ENCODE measurements at places on chromosomes 13 and 19. TPM values are rescaled to one million over a fixed set of nuclear protein-coding genes. Genes with fewer than 3 reads are reported as not detected.

DNA sequence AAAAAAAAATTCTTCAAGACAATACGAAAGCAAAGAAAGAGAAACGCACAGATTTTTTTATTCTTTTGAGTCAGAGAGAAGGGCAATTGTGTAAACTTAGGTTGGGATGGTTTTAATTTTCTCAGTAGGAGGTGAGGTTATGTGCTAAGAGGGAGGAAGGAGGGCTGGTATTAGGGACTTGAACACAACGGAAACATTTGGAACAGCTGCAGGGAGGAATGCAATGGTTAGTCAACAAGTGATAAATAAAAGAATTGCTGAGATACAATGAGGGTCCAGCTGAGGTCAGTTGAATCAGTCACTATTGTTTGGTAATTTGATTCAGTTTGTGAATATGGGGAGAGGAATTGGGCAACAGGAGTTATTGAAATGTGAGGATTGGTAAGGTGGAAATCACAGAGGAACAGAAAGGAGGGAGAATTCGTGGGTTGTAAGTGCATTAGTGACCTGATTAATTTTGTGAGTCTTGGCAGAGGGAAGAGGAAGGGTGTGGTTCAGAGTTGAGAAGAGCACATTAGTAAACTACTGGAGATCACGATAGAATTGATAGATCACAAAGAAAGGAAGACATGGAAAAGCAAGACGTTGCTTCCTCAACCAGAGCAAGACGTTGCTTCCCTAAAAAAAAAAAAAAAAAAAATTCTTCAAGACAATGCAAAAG is 499.5 kb upstream of the SPRY2 start:
- no peak for DNase-seq
- H3K27me3 ChIP-seq: no peaks in the 10 kb centered on the region
- no peak overlapping the region for H3K4me3 ChIP-seq
- no peak overlapping the region for H3K27ac ChIP-seq
- H3K36me3 ChIP-seq: no peaks in the 10 kb centered on the region

DNA sequence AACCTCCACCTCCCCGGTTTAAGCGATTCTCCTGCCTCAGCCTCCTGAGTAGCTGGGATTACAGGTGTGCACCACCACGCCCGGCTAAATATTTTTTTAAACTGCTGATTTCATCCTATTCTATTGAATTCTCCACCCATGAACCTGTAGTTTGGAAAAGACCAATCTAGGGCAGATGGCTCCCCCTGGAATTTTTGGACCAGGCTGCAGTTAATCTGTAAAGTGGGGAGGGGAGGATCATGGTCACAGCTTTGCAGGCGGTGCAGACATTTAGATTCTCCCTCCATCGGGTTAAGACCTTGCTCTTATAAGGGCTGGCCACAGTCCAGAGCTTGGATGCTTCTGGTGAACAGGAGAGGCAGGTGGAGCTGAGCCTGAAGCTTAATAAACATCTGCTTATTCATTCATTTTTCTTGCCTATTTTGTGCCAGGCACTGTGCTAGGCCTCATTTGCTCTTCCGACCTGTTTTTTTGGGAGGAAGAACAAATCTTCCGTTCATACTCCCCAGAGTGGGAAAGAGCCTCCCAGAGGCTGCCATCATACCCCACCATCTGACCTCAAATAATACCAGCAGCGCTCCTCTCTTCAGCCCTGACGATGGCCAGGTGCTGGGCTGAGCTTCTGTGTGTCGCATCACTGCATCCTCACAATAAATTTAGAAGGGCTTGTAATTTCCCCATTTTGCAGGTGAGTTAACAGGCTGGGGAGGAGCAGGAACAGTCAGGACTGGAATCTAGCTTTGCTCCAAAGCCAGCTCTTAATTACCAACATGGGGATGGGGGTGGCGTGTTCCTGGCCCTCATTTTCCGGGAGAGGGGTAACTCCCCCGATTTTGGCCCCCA is 902 bp upstream of the CCDC106 start:
- H3K36me3 ChIP-seq: no peaks in the 10 kb centered on the region
- DNase-seq: no peak
- no peaks in the 10 kb centered on the region for H3K27me3 ChIP-seq
- H3K4me1 ChIP-seq: peaks cover 22% of the 10 kb centered on the region

SLC7A10 gene
- not detected for total RNA-seq

ZNF486 gene
- 5.0 TPM for total RNA-seq

DNA sequence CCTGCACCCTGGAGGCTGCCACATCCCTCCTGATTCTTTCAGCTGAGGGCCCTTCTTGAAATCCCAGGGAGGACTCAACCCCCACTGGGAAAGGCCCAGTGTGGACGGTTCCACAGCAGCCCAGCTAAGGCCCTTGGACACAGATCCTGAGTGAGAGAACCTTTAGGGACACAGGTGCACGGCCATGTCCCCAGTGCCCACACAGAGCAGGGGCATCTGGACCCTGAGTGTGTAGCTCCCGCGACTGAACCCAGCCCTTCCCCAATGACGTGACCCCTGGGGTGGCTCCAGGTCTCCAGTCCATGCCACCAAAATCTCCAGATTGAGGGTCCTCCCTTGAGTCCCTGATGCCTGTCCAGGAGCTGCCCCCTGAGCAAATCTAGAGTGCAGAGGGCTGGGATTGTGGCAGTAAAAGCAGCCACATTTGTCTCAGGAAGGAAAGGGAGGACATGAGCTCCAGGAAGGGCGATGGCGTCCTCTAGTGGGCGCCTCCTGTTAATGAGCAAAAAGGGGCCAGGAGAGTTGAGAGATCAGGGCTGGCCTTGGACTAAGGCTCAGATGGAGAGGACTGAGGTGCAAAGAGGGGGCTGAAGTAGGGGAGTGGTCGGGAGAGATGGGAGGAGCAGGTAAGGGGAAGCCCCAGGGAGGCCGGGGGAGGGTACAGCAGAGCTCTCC is 6.9 kb upstream of the CEACAM5 start:
- no peak overlapping the region for H3K27ac ChIP-seq
- H3K36me3 ChIP-seq: no peaks in the 10 kb centered on the region
- H3K4me3 ChIP-seq: no peak overlapping the region
- H3K27me3 ChIP-seq: no peaks in the 10 kb centered on the region

- no peaks in the 10 kb centered on the region for H3K36me3 ChIP-seq
- no peak overlapping the region for H3K27ac ChIP-seq
- H3K4me1 ChIP-seq: peaks cover 32% of the 10 kb centered on the region
- DNase-seq: no peak
These were observed 47.9 kb upstream of the EPHX3 start for GRCh38 chr19:15280048-15280725.
